ENCODE measurements at places on chromosomes 7 and 10.

- no peak for DNase-seq
Observed at GRCh38 chr10:49611816-49612512, 1.9 kb downstream of the SLC18A3 start.

DNA sequence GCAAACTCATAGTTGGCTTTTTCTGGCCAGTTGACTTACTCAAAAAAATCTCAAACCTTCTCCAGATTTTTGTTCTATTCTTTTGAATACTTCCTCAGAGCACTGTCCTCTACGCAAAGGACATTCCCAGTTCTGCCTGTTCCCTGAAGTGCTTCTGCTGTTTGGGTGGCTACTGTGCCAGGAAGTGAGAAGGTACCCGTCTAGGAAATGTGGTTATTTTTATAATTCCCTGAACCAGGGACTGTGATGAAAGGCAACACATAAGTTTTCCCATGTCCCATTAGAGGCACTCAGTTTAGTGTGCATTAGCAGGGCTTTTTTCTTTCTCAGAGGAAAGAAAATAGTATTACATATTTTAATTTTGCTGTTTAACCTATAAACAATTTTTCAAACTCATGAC is 370.3 kb downstream of the PHTF2 start:
- DNase-seq, result no peak

DNA sequence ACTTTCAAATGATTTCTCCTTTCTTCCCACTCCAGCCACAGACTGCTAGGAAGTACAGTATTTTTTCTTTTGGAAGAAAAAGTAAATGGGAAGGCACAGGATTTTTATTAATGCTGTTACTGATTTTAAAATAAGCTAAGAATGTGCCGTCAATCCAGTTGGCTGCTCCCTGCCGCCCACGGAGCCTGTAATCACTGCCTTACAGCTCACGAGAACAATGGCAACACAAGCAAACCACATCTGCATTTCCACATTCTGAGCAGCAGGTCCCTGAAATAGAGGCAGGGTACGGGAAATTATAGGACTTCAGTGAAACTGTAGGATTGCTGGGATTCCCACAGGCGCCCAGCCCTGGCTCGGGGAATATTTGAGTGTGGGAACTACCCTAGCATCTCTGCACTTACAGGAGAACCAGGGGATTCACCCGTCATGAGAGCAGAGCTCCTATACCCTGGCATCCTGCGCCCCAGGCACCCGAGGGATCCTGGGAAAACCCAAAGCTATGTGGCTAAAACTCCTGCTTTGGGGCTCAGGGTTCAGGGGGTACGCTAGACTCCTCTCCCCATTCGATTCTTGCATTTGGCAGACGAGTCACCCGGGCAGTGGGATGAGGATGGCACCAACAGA is 72.9 kb upstream of the TNS3 start:
- no peak for DNase-seq

DNA sequence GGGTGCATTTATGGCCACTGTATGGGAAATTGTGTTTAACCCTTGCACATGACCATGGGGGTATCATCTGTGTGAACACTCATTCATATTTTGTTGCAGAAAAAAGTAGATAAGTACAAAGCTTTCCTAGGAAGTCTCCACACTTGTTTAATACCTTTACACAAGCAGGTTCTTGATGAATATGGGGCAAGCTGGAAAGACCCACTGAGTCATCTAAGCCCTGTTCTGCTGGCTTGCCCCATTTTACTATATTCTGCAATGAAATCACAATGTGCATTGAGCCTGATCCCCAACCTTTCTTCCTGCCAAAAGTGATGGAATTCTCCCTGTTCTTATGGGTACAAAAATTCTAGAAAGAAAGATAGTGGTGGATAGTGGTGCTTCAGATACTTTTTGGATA is 99.8 kb downstream of the CCDC71L start:
- DNase-seq, result no peak

DNA sequence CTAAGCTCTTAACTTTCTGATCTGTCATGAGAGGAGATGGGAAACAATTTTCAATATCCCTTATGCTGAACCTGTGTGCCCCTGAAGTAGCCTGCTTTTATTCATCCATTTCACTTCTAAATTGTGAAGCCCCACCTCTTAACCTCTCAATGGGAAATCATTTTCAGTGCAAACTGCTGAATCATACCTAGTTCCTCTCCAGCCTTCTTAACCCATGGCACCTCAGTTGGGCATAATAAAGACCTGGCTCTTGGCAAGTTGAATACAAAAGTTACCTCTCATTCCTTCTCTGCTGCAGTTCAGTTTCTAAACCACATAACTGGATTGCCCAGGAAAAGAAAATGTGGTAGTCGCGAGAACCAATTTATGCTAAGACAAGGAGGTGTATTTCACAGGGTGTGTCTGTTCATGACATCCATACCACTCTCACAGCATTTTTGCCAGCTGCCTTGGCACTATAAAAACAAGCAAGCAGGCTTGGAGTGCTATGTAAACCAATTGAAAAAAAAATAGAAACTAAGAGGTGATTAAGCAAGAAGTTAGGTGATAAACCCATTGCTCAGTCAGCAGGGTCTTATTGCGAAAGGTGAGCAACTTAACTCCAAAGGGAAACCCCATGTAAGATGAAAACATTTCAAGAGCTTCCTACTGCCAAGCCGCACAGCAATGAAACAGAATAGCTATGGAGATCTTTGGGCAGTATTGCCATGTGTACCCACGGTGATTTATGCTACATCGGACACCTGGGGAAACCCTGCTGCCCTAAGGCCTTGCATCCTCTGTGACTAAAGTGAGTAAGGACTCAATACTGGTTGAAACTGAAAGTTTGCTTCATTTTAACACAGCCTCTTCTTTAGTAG is 57.0 kb upstream of the DKK1 start:
- DNase-seq, result no peak

GRCh38 chr10:62166331-62167131 is 102.1 kb downstream of the RTKN2 start:
- no peak for DNase-seq

DNA sequence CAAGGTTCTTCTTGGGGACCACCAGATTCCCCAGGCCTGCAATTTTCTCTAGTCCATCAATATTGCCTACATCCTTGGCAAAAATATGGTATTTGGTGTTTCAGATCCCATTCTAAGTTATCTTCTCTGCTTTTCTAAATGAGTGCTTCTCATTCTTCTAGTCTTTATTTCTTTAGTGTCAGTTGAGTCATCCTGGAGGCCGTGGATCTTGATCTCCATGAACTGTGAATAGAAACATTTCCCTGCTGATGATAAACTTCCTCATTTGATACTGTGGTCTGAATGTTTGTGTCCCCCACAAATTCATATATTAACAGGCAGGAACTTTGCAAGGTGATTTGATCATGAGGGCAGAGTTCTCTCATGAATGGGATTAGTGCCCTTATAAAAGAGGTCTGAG is 779.3 kb downstream of the INHBA start:
- DNase-seq, result no peak

GRCh38 chr10:49600781-49601400 is 9.2 kb upstream of the SLC18A3 start:
- no peak for DNase-seq

DNA sequence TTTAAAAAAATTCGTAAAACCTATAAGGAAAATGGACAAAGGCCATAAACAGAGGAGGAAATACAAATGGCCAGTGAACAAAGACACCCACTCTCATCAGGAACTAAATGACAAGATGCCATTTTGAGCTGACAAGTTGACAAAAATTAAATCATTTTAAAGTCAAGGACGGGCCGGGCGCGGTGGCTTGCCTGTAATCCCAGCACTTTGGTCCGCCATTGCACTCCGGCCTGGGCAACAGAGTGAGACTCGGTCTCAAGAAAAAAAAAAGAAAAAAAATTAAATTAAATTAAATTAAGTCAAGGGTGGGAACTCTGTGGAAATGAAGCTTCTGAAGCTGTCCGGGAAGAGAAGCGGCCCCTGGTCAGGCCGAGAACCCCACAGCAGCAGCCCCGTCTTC is 1.2 kb upstream of the NOM1 start:
- no peak for DNase-seq

DNA sequence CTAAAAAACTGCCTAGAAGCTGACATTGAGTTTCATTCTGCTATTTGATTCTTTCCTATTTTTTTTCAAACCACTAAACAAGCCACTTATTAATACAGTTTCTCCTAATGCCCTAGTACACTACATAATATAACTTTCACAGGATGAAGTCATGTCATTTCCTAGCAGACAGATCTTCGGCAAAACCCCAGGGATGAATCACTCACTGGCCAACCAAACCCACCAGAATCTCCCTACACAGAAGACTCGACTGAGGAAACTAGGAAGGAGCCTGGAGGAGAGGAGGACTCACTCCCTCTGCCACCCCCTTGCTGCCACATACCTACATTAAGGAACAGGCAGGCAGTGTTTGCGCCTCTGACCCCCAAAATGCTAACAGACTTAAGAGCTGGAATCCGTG is 33.4 kb downstream of the XPNPEP1 start:
- DNase-seq, result no peak

DNA sequence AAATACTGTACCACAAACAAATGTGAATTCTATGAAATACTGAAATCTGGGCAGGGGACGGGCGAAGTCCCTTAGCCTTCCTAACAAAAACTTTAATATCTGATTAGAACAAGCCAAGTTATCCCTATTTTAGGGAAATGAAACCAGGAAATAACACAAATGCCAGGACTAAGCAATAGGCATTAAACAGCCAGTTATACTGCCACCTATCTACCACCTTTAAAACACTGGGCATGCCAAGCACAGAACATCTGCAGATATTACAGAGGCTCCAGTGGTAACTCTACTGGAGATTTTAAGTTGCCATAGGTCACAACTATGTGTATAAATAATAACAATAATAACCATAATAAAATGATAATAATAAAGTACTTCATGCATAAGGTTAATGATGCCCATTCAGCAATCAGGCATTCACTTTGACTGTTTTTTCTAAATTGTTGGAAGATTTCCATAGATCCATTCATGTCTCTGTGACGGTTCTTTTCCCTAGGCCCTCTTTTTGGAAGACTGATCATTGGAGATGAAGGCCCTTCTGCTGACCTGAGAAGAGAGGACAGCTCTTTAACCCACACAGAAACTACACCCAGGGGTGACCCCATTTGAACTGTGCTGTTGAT is 195.7 kb downstream of the CACNA2D1 start:
- no peak for DNase-seq

DNA sequence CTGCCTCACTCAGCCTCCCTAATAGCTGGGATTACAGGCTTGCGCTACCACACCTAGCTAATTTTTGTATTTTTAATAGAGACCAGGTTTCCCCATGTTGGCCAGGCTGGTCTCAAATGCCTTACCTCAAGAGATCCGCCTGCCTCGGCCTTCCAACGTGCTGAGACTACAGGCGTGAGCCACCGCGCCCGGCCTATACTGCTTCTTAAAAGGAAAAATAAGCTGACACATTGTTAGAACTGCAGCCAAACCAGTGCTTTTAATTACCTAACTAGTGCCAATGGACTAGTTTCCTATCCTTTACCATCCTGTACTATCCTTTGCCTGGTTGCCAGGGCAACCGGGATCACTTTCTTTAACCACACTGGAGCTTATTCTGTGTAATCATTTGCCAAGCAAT is 108.0 kb downstream of the LRRTM3 start:
- DNase-seq, result no peak

- DNase-seq, result no peak
Observed at GRCh38 chr7:31335884-31336201, 4.7 kb downstream of the NEUROD6 start.

GRCh38 chr10:129310881-129311280 is 156.2 kb upstream of the MGMT start:
- DNase-seq, result no peak

DNA sequence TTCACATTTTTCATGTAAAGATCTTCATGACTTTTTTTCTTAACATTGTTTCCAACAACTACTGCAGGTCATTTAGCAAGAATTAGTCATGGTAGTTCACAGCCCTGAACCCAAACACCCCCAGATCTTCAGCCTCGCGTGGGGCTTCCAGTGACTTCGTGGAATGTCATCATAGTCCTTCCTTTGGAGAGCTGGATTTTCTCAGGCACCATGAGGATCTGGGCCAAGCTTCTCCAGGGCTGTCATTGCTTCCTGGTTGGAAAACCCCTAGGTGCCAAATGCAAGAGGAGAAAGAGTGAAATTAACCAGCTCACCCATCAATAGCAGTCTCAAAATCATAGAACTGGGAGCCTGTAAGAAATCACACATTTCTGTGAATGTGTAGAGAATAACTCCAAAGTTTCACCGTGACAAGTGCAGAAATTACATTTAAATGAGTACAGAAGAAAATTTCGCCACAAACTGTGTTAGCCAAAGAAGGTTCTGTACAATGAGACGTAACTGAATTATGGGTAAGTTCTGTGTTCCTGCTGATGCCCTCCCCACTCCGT is 175.4 kb downstream of the CELF2 start:
- DNase-seq, result no peak

DNA sequence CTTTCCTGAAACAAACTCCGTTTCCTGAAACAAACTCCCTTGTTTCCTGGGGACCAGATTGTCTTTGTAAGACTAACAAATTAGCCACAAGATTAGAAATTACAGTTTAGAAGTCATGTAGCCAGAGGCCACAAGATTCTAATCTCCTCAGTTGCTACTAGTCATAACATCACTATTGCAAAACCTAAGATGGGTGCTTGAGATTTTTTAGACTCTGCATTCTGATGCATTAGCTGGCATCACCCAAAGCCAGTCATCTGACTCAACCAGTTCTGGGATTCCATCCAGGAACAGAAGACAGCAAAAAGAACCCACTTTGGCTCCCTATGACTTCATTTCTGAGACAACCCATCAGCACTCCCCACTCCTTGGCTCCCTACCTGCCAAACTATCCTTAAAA is 367.9 kb upstream of the MBL2 start:
- DNase-seq, result no peak

- DNase-seq, result no peak
Observed at GRCh38 chr10:10903620-10904019, 114.1 kb upstream of the CELF2 start.

- no peak for DNase-seq
Observed at GRCh38 chr10:132499367-132499685, 38.3 kb upstream of the INPP5A start.

GRCh38 chr10:59090817-59091622 is 85.4 kb upstream of the PHYHIPL start:
- DNase-seq, result no peak

DNA sequence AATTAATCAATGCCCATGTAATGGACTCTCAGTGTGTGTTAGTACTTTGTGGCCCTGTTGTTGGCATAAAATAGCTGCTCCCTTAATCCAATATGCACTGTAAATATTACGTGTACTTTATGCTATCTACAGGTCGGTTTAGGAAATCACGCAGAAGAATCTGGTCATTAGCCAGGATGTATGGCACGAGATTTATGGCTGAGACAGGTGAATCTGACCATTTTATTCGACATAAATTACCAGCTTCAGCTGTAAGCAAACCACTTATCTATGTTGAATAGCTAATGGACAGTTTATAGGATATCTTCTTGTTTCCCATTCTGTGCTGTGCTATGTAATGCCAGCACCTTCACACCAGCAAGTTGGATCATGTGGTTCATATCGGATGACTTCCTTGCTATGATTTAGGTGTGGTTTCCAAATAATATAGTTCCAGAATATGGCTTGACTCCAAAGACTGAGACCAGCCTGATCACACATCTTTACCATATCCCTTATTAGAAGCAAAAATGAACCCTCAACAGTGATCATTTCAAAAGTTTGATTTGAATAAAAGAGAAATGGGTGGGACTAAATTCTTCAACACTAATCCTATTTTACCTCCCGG is 301.4 kb downstream of the AHR start:
- DNase-seq, result no peak

- DNase-seq, result no peak
Observed at GRCh38 chr7:142188846-142189245, 69.0 kb downstream of the PRSS58 start.

- DNase-seq, result no peak
Observed at GRCh38 chr10:97277551-97277950, 14.9 kb downstream of the ARHGAP19 start.

All from stimulated activated naive CD8-positive, alpha-beta T cell treated with anti-CD3 and anti-CD28 coated beads, Interleukin-15, Interleukin-2, amounts not matched to agents 100 U/mL and 50 U/mL, for 24 hours (primary cell).